ENCODE measurements at places on chromosomes 5 and 9.

DNA sequence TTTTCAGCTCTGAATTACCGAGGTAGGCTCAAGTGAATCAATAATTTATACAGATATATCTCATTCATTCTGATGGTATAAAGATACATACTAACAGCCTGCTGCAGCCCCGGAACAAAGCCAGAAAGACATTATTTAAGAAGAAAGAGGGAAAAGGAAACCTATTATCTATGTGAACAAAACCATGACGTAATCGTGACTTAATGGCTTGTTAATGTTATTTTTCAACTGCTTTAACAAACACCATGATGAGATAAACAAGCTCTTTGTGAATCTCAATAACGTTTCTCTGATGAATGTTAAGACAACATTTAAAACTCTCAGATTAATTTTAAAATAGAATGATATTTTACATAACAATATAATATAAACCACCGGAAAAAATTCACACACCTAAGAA is 237.1 kb downstream of the SLF1 start:
- DNase-seq = no peak

DNA sequence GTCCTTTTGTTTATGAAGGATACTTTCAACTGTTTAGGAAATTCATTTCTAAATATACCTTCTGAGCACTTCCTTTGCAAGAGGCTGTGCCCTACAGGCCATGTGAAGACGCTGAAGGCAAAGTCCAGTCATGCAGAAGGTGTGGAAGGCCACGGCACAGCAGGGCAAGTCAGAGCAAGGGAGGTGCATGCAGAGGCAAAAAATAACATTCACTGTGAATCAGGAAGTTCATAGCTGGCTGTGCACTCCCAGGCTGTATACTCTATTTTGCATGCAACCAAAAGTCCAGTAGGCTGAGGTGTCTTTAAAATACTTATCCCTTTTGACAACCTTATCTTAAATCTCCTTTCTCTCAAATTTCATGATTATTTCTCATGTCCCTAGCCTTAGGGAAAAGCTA is 50.3 kb downstream of the GNAQ start:
- peak; percentile 38 for DNase-seq

- DNase-seq = peak; percentile 37
Observed at GRCh38 chr5:151123897-151124751, 33.5 kb downstream of the ANXA6 start.

- no peak for DNase-seq
Observed at GRCh38 chr5:93355691-93356090, 225.3 kb downstream of the NR2F1-AS1 start.

All from suppressor macrophage treated with lipopolysaccharide for 4 hours (primary cell).